Thoracic aorta endothelial cell (primary cell): ENCODE measurements at places on chromosomes 6 and 20. TPM values are rescaled to one million over a fixed set of nuclear protein-coding genes. Genes with fewer than 3 reads are reported as not detected.

Gene COL19A1
- not detected in 2 replicates for total RNA-seq

Gene F13A1
- total RNA-seq = not detected in 2 replicates

Gene LY6G5C
- 1.3 and 1.6 TPM in 2 replicates for total RNA-seq

Gene WFDC12
- not detected in 2 replicates for total RNA-seq

Gene TTLL9
- total RNA-seq = not detected in 2 replicates

Gene ATF6B
- 33.1 and 38.4 TPM in 2 replicates for total RNA-seq

Gene C20orf204
- total RNA-seq = 2.1 and 3.3 TPM in 2 replicates

Gene GSTA2
- total RNA-seq = not detected in 2 replicates

Gene MRAP2
- 4.3 and 10.8 TPM in 2 replicates for total RNA-seq

Gene DBNDD2
- 14.1 and 22.8 TPM in 2 replicates for total RNA-seq

Gene SLC26A8
- total RNA-seq = under 0.01 TPM in 2 replicates

Gene CCN6
- total RNA-seq = not detected in 2 replicates

Gene PRKN
- 0.29 and 2.1 TPM in 2 replicates for total RNA-seq

Gene C20orf141
- total RNA-seq = not detected in 2 replicates

Gene L3MBTL1
- total RNA-seq = 6.9 and 7.5 TPM in 2 replicates

Gene OPN5
- total RNA-seq = not detected in 2 replicates

Gene UFL1
- 31.6 and 33.1 TPM in 2 replicates for total RNA-seq

Gene ZNF341
- 2.0 and 2.4 TPM in 2 replicates for total RNA-seq

Gene FOXA2
- total RNA-seq = not detected in 2 replicates

Gene SLC12A5
- total RNA-seq = under 0.01 and 0.22 TPM in 2 replicates

Gene SNRPB2
- 78.9 and 104 TPM in 2 replicates for total RNA-seq

Gene TMEM239
- total RNA-seq = not detected in 2 replicates

Gene MAP1LC3A
- total RNA-seq = 6.3 and 7.8 TPM in 2 replicates

Gene RIPPLY2
- not detected in 2 replicates for total RNA-seq

Gene CCDC28A
- 12.5 and 13.7 TPM in 2 replicates for total RNA-seq

Gene KHDC1L
- not detected in 2 replicates for total RNA-seq

Gene SLC35F1
- not detected in 2 replicates for total RNA-seq

Gene RWDD1
- 51.9 and 54.1 TPM in 2 replicates for total RNA-seq

Gene CGA
- not detected in 2 replicates for total RNA-seq

Gene PXDC1
- total RNA-seq = 50.6 and 81.1 TPM in 2 replicates

Gene ADRM1
- 149 and 155 TPM in 2 replicates for total RNA-seq

Gene JARID2
- 9.4 and 12.4 TPM in 2 replicates for total RNA-seq

Gene SMLR1
- total RNA-seq = not detected in 2 replicates

Gene PHF1
- 11.7 and 13.9 TPM in 2 replicates for total RNA-seq

Gene OPRL1
- total RNA-seq = 0.93 and 1.0 TPM in 2 replicates

Gene CLIC5
- total RNA-seq = under 0.01 and 0.07 TPM in 2 replicates

Gene EFCAB8
- total RNA-seq = 0.43 TPM in 1 of 2 replicates, not detected in the other

Gene KHDRBS2
- total RNA-seq = not detected in 2 replicates

Gene ZSCAN16
- total RNA-seq = 7.1 and 8.4 TPM in 2 replicates

Gene UNC5CL
- 0.14 TPM in 1 of 2 replicates, not detected in the other for total RNA-seq

Gene CTNNBL1
- 28.9 and 35.9 TPM in 2 replicates for total RNA-seq

Gene BANF2
- total RNA-seq = not detected in 2 replicates

Gene DDX43
- total RNA-seq = 0.66 and 0.72 TPM in 2 replicates

Gene SLC4A11
- 3.6 and 3.9 TPM in 2 replicates for total RNA-seq

Gene TREML4
- not detected in 2 replicates for total RNA-seq

Gene NRN1
- 8.6 and 65.9 TPM in 2 replicates for total RNA-seq

Gene BMP5
- total RNA-seq = 1.7 TPM in 1 of 2 replicates, not detected in the other

Gene TRMT6
- total RNA-seq = 8.8 and 10.2 TPM in 2 replicates

Gene DNAH8
- 0.07 and 0.13 TPM in 2 replicates for total RNA-seq

Gene OR2H2
- total RNA-seq = not detected in 2 replicates

Gene TRIM26
- 30.2 and 33.9 TPM in 2 replicates for total RNA-seq
